ENCODE measurements at places on chromosomes 5 and 9.

DNA sequence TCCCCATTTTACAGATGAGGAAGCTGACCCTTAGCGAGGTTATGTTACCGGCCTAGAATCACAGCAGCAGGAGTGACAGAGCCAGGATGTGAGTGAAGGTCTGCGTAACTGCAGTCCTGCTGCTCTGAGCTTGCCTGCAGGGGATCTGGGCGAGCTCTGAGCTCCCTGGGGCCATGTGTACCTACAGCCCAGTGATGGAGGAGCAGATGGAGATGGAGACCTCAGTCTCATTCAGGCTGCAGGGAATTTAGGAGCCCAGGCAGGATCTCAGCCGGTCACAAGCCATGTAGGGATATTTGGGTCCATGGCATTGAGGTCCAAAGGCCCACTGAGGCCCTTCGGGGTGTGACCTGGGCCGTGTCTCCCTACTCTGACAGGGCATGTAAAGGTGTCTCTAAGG lies 170.6 kb downstream of the CACNA1B start:
- DNase-seq, result no peak

DNA sequence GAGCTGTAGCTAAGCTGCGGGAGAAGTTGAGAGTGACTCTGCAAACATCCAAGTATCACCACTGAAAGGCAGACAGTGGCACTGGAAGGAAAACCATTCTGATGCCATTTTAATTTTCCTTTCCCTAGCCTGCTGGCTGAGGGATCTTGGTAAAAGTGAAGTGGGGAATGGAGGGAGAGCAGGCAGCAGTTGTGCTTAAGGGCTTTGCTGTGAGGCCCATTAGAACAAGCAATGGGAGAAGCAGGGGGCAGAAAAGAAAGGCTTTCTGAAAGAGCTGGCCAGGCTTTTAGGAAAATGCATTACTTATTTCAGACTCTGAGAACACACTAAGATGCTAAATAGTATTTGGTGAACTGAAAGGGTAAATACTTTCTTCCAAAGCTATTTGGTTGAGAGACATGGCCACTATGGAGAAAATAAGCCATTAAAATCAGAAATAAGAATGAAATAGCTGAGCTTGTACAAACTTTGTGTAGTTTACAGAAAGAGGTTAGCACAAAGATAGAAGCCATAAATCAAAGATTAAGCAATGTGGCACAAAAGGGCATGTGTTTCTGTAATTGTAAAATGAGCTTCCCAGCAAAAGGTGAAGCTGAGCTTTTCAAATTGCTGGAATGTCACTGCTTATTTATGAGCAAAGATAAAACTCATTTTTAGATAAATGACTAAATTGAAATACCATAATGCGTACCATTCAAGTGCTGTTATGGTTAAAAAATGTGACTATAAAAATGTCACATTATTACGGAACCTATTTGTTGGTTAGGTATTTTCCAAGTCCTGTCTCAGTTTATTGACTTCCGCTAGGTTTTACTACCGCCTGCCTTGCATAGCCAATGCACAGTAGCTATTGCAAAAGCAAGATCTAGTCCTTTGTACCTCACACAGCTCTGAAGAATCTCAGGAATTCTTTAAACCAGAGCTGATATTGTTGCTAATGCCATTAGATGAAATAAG lies 20.8 kb downstream of the SNCAIP start:
- no peak for DNase-seq

GRCh38 chr9:134466869-134467616 lies 140.8 kb downstream of the RXRA start:
- DNase-seq, result no peak

DNA sequence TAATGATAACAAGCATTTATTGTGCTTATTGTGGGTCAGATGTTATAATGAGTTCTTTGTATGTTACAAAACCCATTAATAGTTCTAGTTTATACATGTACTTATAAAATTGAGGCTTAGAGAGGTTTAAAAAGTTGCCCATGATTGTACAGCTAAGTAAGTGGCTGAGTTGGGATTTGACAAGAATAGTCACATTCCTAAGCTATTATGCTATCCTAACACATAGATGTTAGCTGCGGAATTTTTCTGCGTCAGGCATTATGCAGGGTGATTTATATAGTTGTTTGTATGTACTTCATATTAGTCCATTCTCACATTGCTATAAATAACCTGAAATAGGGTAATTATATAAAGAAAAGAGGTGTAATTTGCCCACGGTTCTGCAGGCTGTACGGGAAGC lies 12.5 kb downstream of the COMMD10 start:
- no peak for DNase-seq

DNA sequence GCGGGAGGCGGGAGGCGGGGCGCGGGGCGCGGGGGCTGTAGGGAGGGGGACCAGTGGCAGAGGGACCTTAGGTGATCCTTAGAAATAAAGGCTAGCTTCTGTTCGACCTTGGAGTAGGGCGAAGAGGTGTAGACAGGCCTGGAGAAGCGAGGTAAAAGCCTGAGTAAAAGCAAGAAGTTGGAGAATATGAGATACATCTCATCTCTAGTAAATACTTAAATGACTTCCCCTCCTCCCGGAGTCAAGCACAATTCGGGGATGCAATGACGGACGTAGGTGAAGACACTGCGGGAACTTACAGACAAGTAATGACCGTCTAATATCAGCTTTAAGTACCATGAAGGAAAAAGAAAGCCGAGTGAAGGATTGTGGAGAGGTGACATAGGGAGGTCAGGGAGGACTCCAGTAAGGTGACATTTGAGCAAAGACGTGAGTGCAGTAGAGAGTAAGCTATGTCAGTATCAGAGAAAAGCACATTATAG lies 466 bp downstream of the SMC2 start:
- DNase-seq, result no peak

DNA sequence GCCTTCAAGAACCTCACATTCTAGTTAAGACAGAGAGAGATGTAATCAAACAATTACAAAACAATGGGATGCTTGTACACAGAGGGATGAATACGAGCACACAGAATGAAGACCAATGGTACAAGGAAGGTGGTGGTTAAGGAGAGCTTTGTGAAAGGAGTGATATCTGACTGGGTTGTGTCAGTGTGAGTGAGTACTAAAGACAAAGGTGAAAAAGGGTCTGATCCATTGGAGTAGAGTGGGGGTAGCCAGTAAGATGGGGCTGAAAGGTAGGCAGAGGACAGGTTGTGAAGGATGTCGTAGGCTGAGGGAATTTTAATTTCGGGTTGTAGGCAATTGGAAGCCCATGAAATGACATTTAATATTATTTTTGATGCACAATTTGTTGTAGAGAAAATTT lies 9.9 kb downstream of the RBM18 start:
- DNase-seq, result no peak

DNA sequence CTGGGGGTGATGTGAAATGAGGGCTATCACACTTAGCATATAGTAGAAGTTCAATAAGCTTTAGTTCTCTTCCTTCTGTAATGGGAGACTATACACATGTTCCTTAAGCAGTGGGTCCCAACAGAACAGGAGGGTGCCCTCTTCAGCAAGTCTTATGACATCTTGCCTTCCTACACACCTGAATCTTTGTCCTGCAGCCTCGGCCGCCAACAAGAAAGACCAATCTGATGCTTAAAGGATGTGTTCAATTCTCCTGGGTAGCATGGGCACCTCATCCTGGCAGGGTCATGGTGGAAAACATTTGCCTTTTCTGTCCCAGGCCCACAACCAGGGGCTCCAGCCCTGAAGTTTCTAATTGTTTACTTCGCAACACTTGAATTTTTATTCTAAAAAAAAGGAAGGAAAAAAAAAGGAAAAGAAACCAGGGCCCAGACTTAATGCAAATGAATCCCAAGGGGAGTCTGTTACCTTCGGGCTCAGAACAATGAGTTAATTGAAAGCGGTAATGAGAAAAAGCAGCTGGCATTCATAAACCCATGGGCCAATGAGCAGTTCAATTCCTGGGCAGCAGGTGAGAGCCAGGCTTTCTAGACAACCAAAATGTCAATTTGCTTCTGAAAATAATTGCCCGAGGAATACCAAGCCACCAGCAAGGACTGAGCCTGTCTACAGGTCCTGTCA lies 26.2 kb upstream of the SMAD5 start:
- DNase-seq, result no peak

- DNase-seq, result peak; percentile 88
Observed at GRCh38 chr9:130243015-130243881, 22.3 kb upstream of the HMCN2 start.

- peak; percentile 55 for DNase-seq
Observed at GRCh38 chr5:149455889-149456409, 76.9 kb upstream of the IL17B start.

- no peak for DNase-seq
Observed at GRCh38 chr5:36298552-36298951, 3.1 kb downstream of the RANBP3L start.

DNA sequence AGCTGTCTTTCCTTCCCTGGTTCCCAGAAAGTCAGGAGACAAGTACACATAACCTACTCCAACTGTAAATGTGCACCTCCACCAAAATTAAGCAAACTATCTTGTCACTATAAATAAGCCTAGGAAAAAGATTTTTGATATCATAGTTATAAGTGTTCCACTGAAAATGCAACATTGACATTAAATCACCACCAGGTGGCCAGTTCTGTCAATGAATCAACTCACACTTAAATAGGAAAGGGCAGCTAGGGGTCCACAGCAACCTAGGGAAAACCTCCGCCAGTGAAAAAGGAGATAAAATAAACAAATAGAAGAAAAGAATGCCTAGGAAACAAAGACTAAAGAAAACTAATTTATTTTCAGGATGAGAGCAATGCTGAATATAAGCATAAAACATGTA lies 243.0 kb upstream of the PTPRD start:
- peak; percentile 98 for DNase-seq

- DNase-seq, result no peak
Observed at GRCh38 chr5:145511351-145511750, 323.8 kb downstream of the PRELID2 start.

- DNase-seq, result no peak
Observed at GRCh38 chr9:99489060-99489413, 267.0 kb downstream of the SEC61B start.

DNA sequence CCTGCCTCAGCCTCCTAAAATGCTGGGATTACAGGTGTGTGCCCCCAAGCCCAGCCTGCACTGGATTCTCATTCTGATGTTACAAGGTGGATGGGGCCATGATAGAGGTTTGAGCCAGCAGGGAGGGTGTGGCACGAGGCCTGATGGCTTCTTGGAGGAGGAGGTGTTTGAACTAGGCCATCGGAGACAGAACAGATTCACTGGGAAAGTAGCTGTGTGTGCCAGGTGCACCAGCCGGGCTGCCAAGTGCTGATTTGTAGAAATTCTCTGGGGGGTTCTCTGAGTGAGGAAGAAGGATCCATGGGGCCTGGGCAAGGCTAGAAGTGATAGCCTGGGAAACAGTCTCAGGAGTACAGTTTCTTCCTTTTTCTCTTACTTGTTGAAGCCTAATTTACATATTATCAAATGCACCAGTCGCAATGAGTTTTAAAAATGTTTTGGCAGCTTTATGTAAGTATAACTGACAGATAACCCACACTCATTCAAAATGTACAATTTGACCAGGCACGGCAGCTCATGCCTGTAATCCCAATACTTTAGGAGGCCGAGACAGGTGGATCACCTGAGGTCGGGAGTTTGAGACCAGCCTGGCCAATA lies 31.1 kb upstream of the STXBP1 start:
- no peak for DNase-seq

- DNase-seq, result no peak
Observed at GRCh38 chr5:60507687-60508086, 192.3 kb downstream of the DEPDC1B start.

- peak; percentile 80 for DNase-seq
Observed at GRCh38 chr9:107480386-107480789, 9.2 kb downstream of the KLF4 start.

DNA sequence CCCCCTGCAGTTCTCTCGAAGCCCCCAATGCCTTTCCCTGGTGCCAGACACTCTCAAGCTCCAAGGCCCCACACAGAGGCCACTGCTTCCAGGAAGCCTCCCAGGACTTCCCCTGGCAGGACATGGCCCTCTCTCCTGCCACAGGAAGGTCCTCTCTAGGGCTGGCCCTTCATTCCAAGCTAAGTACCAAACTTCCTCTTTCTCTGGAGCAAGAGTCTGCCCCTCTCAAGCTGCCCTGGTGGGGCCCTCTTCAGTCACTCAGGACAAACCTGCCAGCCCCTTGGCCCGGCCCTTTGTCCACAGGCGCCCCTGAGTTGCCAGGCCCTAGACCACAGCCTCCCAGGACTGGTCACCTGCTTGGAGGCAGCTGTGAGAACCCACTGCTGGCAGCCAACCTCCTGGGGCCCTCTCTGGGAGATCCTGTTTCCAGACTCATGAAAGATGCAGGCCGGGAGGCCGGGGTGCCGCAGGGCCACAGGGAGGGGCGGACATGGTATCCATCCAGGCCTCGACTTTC lies 6.6 kb downstream of the NINJ1 start:
- peak; percentile 46 for DNase-seq

GRCh38 chr5:145775411-145775810 lies 59.7 kb downstream of the PRELID2 start:
- DNase-seq, result no peak

- no peak for DNase-seq
Observed at GRCh38 chr5:74653991-74654390, 13.5 kb upstream of the ENC1 start.

- DNase-seq, result peak; percentile 18
Observed at GRCh38 chr9:83281306-83282255, 218.6 kb upstream of the RASEF start.

GRCh38 chr5:27414099-27414498 lies 375.7 kb upstream of the CDH9 start:
- DNase-seq, result no peak

- DNase-seq, result no peak
Observed at GRCh38 chr9:98894171-98894570, 49.5 kb upstream of the COL15A1 start.

- DNase-seq, result no peak
Observed at GRCh38 chr5:3607541-3608181, 12.0 kb downstream of the IRX1 start.

DNA sequence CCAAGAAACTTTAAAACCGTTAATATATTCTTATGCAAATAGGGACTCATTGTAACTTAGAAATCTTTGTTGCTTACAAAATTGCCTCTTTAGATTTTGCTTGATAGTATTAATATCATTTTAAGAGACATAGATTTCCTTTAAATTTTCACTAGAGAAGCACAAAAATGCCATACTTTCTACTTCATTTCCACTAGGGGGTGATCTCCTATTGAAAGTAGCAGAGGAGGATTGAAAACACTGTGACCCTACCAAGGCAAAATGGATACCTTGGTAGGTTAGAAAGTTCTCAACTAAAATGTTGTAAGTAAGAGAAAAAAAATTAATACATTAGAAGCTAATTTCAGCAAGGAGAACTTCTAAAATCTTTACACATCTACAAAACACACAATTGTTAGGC lies 204.9 kb downstream of the CHSY3 start:
- DNase-seq, result peak; percentile 71

- DNase-seq, result no peak
Observed at GRCh38 chr5:138833726-138834480, 41.2 kb downstream of the LRRTM2 start.

DNA sequence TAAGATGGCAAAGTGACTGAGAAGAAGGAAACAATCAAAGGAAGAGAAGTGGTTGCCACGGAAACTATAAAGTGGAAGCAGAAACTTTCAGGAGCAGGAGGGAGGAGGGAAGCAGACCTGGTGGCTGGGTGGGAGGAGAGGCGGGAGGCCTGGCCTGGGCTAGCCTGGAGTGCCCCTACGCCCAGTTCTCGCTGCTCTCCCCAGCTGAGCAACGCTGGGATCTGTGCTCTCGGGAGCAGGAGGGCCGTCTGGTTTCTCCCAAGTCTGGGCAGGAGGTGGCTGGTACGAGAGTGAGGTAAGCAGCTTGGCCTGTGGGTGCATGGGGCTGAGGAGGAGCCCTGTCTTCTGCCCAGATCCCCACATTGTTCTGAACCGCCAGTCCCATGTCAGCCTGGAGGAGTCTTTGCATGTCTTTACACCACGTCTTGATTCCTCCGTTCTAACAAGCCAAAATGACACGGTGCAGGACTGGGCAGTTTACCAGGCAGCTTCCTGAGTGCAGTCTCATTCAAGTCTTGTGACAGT lies 15.0 kb upstream of the DAB2IP start:
- no peak for DNase-seq

Measured in OCI-M1 (cell line).